T-helper 2 cell (primary cell): ENCODE measurements at places on chromosomes 11 and 22.

DNA sequence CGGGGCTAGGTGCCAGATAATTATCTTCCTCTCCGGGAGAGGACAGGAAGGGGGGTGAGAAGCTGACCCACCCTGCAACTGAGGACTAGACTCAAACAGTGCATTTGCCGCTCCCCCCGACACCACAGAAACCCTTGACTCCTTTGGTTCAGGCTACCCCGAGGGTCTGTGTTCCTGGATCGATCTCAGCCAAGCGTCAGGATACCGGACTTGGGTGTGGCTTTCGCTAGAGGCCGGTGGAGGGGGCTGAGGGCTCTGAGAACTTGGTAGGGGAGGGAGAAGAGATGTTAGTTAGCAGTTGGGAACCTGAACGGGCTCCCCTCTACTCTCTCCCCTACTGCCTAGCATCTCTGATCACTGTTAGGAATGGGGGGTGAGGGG is 840 bp downstream of the SEZ6L start:
- DNase-seq: no peak

DNA sequence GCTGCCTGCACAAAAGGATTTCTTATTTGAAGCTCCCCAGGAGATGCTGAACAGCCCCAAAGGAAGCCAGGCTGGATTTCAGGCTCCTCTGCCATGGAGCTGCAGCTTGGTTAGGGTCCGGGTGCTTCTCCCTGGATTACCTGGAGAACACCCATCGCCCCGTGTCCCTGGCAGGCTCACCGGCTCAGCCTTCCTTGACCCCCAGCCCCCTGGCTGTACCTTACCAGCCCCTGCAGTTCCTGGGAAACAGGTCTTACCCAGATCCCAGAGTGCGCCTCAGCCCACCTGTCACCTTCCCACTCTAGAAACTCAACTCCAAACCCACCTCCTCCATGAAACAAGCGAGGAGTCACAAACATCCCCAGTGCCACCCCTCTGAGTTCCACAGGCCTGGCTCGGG is 45.3 kb upstream of the CD5 start:
- no peak for DNase-seq

DNA sequence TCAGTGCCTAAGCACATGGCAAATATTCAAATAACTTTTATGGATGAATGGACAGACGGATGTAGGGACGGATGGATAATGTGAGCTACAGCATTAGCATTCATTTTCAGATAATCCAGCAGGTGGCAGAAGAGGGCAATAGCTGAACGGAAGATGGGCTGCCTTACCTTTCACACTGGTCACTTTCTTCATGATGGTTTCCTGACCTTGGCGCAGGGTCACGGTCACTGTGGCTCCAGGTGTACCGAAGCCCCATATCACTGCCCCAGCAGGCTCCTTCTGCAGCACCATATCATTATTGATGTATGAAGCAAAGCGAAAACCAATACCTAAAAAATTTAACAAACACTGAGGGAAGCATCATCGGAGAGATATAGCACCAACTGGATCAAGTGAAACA is 4.3 kb downstream of the SIAE start:
- no peak for DNase-seq

GRCh38 chr22:25282671-25283561 is 63.5 kb downstream of the CRYBB2 start:
- DNase-seq: no peak
